Keratinocyte (primary cell): ENCODE measurements at places on chromosomes 5 and 9. TPM values are rescaled to one million over a fixed set of nuclear protein-coding genes. Genes with fewer than 3 reads are reported as not detected.

Gene PCA3
- not detected in 3 replicates for polyA plus RNA-seq

Gene MLANA
- polyA plus RNA-seq, result not detected in 3 replicates

Gene GABRB2
- polyA plus RNA-seq, result not detected in 3 replicates

Gene SLC24A2
- polyA plus RNA-seq, result under 0.01 to 0.01 TPM in 2 of 3 replicates, not detected in the other

Gene FGF18
- polyA plus RNA-seq, result 0.03 to 0.06 TPM (median 0.05 TPM) in 3 replicates

Gene MAMDC4
- 0.49 to 0.82 TPM (median 0.62 TPM) in 3 replicates for polyA plus RNA-seq

Gene C9
- polyA plus RNA-seq, result 0.04 TPM in 1 of 3 replicates, not detected in the others

Gene SLC4A9
- 0.04 to 0.14 TPM (median 0.07 TPM) in 3 replicates for polyA plus RNA-seq

Gene LEAP2
- polyA plus RNA-seq, result 0.28 to 1.2 TPM (median 0.50 TPM) in 3 replicates

Gene ZBTB6
- polyA plus RNA-seq, result 4.9 to 7.3 TPM (median 5.7 TPM) in 3 replicates

Gene OSMR
- 33.3 to 43.8 TPM (median 38.7 TPM) in 3 replicates for polyA plus RNA-seq

Gene HAND1
- polyA plus RNA-seq, result not detected in 3 replicates

Gene RCL1
- 13.7 to 21.0 TPM (median 16.6 TPM) in 3 replicates for polyA plus RNA-seq

Gene PCDHGC3
- polyA plus RNA-seq, result 9.8 to 45.1 TPM (median 15.2 TPM) in 3 replicates

Gene ANKRD18B
- 1.1 to 16.9 TPM (median 2.9 TPM) in 3 replicates for polyA plus RNA-seq

Gene FCN2
- polyA plus RNA-seq, result not detected in 3 replicates

Gene C5orf46
- 0.75 to 2.1 TPM (median 1.0 TPM) in 3 replicates for polyA plus RNA-seq

Gene KLHL3
- polyA plus RNA-seq, result 1.5 to 3.3 TPM (median 2.5 TPM) in 3 replicates

Gene THBS4
- polyA plus RNA-seq, result 0.27 to 0.47 TPM (median 0.46 TPM) in 3 replicates

Gene GLRA1
- not detected in 3 replicates for polyA plus RNA-seq

Gene ENTREP1
- 0.49 to 0.52 TPM (median 0.52 TPM) in 3 replicates for polyA plus RNA-seq

Gene MED7
- 10.4 to 17.0 TPM (median 13.6 TPM) in 3 replicates for polyA plus RNA-seq

Gene ALDH1A1
- polyA plus RNA-seq, result 0.08 to 0.32 TPM in 2 of 3 replicates, not detected in the other

Gene DND1
- polyA plus RNA-seq, result 0.22 to 0.48 TPM (median 0.23 TPM) in 3 replicates

Gene LIX1
- polyA plus RNA-seq, result not detected in 3 replicates

Gene HACD4
- polyA plus RNA-seq, result 7.3 to 10.4 TPM (median 9.4 TPM) in 3 replicates

Gene CCDC192
- not detected in 3 replicates for polyA plus RNA-seq

Gene AHRR
- polyA plus RNA-seq, result 0.23 to 0.51 TPM (median 0.24 TPM) in 3 replicates

Gene SHC3
- polyA plus RNA-seq, result 0.01 to 0.04 TPM (median 0.03 TPM) in 3 replicates

Gene TNC
- polyA plus RNA-seq, result 50.0 to 103 TPM (median 58.7 TPM) in 3 replicates

Gene PCYOX1L
- polyA plus RNA-seq, result 9.5 to 12.8 TPM (median 9.9 TPM) in 3 replicates

Gene CERCAM
- 15.9 to 39.7 TPM (median 25.9 TPM) in 3 replicates for polyA plus RNA-seq

Gene KIAA1958
- 0.77 to 1.2 TPM (median 0.84 TPM) in 3 replicates for polyA plus RNA-seq

Gene ENTPD8
- polyA plus RNA-seq, result not detected in 3 replicates

Gene SLC25A2
- polyA plus RNA-seq, result not detected in 3 replicates

Gene DBH
- polyA plus RNA-seq, result not detected in 3 replicates

Gene OR1J2
- not detected in 3 replicates for polyA plus RNA-seq

Gene HMCN2
- 0.03 TPM in 1 of 3 replicates, not detected in the others for polyA plus RNA-seq

Gene SLC30A5
- 25.5 to 43.4 TPM (median 43.1 TPM) in 3 replicates for polyA plus RNA-seq

Gene ECSCR
- polyA plus RNA-seq, result not detected in 3 replicates

Gene TYRP1
- 0.07 to 0.50 TPM (median 0.19 TPM) in 3 replicates for polyA plus RNA-seq

Gene KLF9
- 2.4 to 4.5 TPM (median 3.0 TPM) in 3 replicates for polyA plus RNA-seq

Gene DOCK2
- 0.17 to 0.24 TPM (median 0.21 TPM) in 3 replicates for polyA plus RNA-seq

Gene APBA1
- polyA plus RNA-seq, result 0.66 to 0.89 TPM (median 0.89 TPM) in 3 replicates

Gene FOXI1
- 0.03 TPM in 1 of 3 replicates, not detected in the others for polyA plus RNA-seq

Gene CENPH
- polyA plus RNA-seq, result 4.6 to 13.4 TPM (median 7.4 TPM) in 3 replicates

Gene CORO2A
- 30.9 to 45.2 TPM (median 31.7 TPM) in 3 replicates for polyA plus RNA-seq

Gene AGXT2
- not detected in 3 replicates for polyA plus RNA-seq

Gene ZNF462
- polyA plus RNA-seq, result 6.9 to 9.5 TPM (median 7.8 TPM) in 3 replicates

Gene RANBP6
- polyA plus RNA-seq, result 7.4 to 14.7 TPM (median 10.9 TPM) in 3 replicates

Gene TBC1D13
- polyA plus RNA-seq, result 12.8 to 25.1 TPM (median 14.1 TPM) in 3 replicates

Gene PCDHB13
- 0.07 to 0.13 TPM (median 0.09 TPM) in 3 replicates for polyA plus RNA-seq

Gene SLC6A19
- not detected in 3 replicates for polyA plus RNA-seq

Gene DCTN3
- polyA plus RNA-seq, result 71.0 to 129 TPM (median 106 TPM) in 3 replicates

Gene ANKRD34B
- polyA plus RNA-seq, result 0.01 TPM in 1 of 3 replicates, not detected in the others

Gene GHR
- 1.1 to 2.0 TPM (median 1.8 TPM) in 3 replicates for polyA plus RNA-seq

Gene ZNF883
- 0.90 to 1.00 TPM (median 0.98 TPM) in 3 replicates for polyA plus RNA-seq

Gene RAB3C
- not detected in 3 replicates for polyA plus RNA-seq

Gene CDH9
- not detected in 3 replicates for polyA plus RNA-seq
